ENCODE measurements at places on chromosomes 7 and 10.
A peak's percentile ranks its signal among the peaks of the same experiment; 100 is the strongest.

- DNase-seq = no peak
Measured at GRCh38 chr7:32516551-32517100, 21.3 kb downstream of the AVL9 start.

GRCh38 chr10:16944402-16944801 is 127.2 kb upstream of the RSU1 start:
- no peak for DNase-seq

DNA sequence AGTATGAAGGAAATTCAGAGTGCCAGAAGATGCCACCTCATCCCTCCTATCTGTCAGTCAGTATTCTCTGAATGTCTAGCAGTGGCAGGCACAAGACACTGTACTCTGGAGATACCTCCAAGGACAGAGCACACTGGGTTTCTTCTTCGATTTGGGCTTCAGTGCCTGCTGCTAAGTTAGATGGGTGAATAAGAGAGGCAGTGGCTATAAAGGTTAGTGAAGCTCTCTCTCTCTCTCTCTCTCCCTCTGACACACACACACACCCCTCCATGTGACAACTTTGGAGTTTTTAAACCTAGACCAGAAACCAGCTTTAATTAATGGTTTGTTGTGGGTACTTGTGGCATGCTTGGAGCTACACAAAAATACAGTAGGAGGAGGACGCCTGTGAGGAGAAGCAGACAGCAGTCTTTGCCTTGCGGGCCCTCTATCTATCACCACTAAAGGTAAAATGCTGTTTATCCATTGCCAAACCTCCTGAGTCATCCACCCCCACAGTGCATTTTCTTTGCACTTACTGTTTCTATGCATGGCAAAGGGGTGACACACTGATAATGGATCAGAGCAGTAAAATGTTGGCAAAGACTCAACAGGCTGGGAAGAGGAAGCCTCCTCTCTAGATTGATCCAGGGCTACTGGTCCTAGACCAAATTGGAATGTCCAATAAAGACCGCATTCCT is 102.5 kb downstream of the TRIL start:
- no peak for DNase-seq

- no peak for DNase-seq
Measured at GRCh38 chr7:42790196-42790595, 121.7 kb downstream of the C7orf25 start.

DNA sequence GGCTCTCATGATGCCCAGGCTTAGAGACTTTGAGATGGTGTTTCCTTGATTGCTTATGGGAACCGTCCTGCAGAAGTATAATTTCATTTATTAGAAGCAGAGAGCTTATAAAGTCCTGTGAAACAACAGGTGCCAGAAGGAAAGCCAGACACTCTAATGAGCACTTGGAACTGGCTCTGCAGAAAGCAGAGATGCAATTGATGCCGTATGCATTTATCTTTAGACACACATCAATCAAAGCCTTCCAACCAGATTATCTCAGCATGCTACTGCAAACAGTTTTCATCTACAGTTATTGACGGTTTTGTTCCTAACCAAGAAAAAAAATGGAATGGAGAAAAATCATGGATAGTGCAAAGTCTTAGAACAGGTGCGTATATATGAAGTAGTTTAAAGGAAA is 371.7 kb upstream of the PRKCQ start:
- no peak for DNase-seq

DNA sequence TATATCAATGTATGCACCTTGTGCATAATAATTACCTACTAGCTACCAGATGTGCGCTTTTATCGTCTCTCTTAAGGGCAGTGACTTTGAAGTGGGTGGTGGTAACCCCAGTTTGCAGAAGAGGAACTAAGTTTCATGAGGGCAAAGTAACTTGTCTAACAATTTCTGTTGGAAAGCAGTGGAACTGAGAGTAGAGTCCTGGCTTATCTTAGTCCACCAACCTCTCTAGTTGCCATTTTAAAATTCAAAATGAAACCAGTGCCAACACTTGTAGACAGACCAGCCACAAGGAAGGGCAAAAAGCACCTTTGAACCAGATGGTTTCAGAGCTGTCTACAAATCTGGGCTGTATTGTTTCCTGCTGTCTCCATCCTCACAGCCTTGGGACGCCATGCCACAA is 32.0 kb upstream of the RBM20 start:
- no peak for DNase-seq

DNA sequence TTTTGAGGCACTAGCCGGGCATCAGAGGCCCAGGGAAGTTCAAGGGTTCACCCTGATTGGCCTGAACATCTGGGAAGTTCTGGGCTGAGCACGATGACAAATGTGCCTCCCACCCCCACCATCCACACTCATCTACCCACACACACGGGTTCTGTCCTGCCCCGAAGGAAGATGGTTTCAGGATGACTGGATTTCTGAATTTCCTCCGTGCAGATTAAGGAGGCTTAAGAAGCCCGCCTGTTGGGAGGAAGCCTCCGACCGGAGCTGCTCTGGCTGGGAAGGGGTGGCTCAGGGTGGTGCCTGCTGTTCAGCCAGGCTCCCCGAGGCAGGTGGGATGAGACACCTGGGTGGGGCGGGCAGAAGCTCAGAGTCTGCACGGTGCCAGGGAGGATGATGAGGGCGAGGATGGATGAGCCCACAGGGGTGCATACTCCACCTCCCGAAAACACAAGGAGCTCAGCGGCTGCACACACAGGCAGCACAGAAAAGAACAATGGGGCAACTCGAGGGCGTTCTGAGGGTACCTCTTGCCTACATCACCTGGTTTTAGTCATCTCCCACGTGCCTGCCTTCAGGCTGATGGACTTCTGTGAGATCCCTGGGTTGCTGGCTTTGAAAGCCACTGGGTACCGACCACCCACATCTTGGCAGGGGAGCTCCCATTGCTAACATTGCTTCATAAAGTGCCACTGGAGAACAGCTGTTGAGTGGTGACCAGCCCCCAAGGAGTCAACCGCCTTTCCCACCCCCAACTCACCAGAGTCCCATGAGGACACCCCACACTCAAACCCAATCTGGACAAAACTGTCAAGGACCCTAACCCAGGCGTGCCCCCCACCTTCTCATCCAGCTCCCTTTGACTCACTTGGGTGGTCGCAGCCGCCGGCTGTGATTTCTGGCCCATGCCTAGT is 41.2 kb downstream of the CALML3 start:
- DNase-seq = no peak

- DNase-seq = no peak
Measured at GRCh38 chr10:33193701-33194521, 140.6 kb downstream of the NRP1 start.

DNA sequence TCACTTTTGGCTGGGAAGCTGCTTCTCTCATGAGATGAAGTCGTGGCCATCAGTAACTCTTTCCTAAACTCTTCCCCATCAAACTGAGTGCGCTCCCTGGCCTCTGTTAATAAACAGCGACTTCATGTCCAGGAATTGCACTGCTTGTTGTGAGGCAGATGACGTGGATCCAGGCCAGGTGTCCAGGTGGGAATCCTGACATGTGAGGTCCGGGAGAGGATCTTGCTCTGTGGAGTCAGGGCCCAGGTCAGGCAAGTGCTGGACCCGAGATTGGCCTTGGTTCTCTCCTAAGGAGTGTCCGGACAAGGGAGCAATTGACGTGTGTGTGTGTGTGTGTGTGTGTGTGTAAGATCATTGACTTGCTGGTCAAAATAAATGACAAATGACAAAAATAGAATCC is 362.7 kb downstream of the GLRX3 start:
- DNase-seq = no peak

DNA sequence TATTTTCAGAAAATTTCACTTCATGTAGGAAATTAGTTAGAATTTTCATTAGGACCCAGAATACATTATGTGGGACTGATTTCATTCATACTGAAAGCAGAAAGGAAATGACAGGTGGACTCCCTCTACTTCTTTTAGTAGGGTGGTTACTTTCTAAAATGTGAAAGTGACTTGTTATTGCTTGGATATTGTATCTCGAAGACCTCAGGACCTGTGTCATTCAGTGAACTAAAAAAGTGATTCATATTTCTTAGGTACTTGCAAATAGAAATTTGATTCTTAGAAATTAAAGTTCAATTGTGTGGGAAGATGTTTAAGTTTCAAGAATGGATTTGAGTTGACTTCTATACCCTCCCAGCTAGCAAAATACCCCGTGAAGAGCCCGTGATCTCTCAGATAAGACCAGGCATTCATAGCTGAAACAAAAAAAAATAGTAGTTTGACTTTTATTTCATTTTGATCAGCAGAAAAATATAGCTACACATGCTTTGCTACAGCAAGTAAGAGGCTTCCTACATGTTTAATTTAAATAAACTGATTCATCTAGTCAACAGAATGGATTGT is 1037.1 kb downstream of the GATA3 start:
- DNase-seq = no peak

GRCh38 chr10:14625192-14625631 is 149.5 kb downstream of the FAM107B start:
- peak; percentile 68 for DNase-seq

Measured in NCI-H1092 treated with DMSO at 0.1 percent for 48 hours (cell line).